NCI-H526 treated with DMSO at 0.1 percent for 48 hours (cell line): ENCODE measurements at places on chromosomes 11 and 22.
A peak's percentile ranks its signal among the peaks of the same experiment; 100 is the strongest.

- DNase-seq: peak; percentile 63
Measured at GRCh38 chr11:119664063-119664572, 64.9 kb downstream of the NECTIN1 start.

- DNase-seq: no peak
Measured at GRCh38 chr11:134528453-134528852, 116.4 kb upstream of the B3GAT1 start.

- DNase-seq: no peak
Measured at GRCh38 chr11:3970108-3970507, 114.6 kb downstream of the STIM1 start.

GRCh38 chr22:40281717-40282116 lies 64.6 kb upstream of the ADSL start:
- DNase-seq: no peak

- no peak for DNase-seq
Measured at GRCh38 chr11:123507043-123507442, 77.0 kb downstream of the GRAMD1B start.

- DNase-seq: no peak
Measured at GRCh38 chr11:35142481-35143075, 3.6 kb downstream of the CD44 start.

DNA sequence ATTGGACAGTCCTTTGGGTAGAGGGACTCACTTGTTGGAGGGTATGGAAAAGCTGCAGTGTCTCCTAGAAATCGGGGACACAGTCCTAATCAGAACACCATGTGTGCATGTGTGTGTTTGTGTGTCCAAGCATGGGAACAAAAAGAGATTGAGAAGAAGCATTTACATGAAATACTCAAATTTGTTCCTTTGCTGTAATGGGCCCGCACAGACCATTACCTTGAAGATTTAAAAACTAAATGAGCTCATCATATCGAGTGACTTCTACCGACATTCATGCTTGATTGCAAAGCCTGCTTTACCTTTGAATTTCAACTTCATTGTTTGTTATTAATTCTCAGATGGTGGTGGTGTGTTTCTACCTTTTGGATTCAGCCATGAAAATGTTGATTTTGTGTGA lies 106.9 kb downstream of the ZBTB16 start:
- no peak for DNase-seq

- no peak for DNase-seq
Measured at GRCh38 chr11:102085864-102086551, 24.2 kb upstream of the YAP1 start.
